Amygdala (tissue), 56 donors: ENCODE measurements at places on chromosomes 11 and 22.
A peak's percentile ranks its signal among the peaks of the same experiment; 100 is the strongest.

DNA sequence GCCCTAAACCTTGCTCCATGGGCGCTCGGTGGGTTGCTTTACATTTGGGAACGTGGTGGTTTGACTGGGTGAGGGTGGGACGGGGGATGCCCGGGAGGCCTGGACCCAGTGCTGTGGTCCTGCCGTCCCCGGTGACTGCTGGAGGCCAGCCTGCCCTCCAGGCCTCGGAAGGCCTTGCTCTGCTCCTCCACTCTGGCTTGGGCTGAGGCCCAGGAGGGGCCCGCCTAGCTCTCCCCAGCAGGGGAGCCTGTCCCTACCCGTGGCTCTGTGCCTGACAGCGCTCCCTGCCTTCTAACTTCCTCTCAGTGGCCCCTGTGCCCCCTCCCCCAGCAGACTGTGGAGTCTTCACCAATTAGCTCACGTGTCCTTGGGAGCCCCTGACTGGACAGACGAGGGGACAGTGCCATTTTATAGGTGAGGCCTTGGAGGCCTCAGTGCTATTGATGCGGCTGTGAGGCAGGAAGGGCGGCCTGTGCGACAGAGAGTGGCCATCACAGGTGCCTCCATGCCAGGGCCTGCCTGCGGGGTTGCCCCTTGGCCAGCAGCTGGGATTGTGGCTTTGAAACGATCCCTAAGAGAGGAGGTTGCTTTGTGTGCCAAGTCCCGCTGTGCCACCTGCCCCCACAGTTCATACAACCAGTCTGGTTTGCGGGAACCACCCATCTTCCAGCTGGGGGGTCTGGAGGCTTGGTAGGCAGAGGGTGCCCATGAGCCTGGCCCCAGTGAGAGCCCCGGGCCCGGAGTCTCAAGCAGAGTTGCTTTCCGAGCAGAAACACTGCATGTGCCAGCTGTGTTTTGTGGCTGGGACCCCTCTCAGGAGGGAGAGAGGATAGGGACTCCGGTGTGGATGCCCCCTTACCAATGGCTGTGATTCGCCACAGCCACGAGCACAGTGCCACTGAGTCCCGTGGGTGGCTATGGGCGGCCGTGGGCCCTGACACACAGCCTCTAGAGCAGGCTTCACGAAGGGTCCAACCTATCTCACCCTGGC lies 17.7 kb downstream of the TPCN2 start:
- DNase-seq: no peak

- peak; percentile 25 for DNase-seq
These were observed 191.0 kb downstream of the NAV2 start for GRCh38 chr11:19903620-19904069.

GRCh38 chr11:94147433-94147845 lies 18.8 kb downstream of the PANX1 start:
- no peak for DNase-seq

DNA sequence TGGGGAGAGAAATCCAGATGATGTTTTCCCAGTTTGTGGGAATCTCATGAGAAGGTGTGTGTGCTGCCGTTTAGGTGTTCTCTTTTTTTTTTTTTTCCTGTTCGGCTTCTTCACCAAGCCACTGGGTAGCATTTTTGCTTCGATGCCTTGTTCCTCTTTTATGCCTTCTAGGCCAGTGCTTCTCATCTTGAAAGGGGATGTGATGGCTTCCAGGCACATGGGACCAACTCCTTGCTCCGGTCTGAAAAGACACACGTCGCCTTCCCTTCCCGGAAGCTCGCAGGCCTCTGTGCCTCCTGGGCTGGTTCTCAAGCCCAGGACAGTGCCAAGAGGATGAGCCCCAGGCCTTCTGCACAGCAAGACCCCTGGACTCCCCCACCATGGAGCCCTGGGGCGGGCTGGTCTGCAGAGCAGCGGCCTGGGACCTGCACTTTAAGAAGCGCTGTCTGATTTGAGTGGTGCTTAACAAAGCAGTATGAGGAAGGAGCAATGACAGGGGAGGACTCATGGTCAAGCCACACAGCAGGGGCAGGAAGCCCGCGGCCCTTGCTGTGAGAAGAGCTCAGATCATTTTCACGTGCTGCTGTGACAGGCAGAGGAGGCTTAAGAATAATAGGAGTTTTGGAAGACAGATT lies 158.8 kb downstream of the MPPED1 start:
- DNase-seq: no peak

DNA sequence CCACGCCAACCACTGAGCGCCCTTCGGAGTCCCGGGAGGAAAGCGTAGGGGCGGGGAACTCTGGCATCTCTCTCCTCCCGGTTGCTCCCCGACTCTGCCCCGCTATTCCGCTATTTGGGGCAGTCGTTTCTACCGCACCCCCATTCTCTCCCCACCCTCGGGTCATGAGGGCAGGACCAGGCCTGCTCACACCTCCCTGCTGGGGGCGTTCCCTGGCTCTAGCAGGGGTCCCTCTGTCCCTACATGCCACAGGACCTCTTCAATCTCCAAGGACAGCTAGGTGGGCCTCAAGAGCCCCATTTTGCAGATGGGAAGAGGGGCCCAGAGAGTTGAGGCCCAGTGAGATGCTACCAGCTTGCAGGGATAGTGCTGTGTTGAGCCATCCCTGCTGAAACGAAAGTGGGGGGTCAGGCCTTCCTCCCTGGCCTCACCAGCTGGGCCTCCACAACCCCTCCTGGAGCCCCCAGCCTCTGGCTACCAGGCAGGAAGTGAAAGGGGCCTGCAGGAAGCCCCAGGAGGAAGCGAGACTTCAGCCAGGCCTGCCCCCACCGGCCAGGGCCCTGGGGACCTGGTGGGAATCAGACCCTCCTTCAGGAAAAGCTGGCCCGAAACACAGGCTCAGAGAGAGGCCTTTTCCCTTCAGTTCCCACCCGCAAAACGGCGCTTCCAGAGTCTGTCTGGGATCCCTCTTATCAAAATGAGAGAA lies 5.5 kb upstream of the SHISA8 start:
- peak; percentile 26 for DNase-seq

DNA sequence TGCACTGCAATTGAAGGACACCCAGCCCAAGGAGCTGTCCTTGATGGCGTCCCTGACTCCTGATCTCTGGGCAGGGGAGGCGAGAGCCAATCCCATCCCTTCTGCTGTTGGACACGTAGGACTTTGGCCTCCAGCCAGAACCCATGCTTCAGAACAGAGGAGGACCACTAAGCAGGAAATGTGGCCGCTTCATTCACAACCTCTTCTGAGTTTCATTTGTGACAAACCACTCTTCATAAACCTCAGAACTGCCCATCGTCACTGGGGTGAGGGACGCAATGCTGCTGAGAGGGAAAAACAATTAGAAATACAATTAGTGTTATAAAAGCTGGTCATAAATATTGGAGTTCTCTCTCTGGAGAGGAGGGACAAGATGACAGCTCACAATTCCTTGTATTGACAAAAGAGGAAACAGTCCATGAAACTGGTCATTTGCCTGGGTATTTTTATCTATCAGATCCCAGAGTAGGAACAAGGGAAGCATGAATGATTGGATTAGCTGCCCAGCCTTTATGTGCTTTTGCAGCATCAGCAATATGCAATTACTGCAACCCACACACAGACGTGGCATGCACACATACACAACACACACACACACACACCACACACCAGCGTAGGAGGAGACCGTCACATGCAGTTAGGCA lies 216.5 kb upstream of the CADM1 start:
- peak; percentile 6 for DNase-seq

GRCh38 chr11:125410091-125410490 lies 86.0 kb downstream of the FEZ1 start:
- DNase-seq: no peak

DNA sequence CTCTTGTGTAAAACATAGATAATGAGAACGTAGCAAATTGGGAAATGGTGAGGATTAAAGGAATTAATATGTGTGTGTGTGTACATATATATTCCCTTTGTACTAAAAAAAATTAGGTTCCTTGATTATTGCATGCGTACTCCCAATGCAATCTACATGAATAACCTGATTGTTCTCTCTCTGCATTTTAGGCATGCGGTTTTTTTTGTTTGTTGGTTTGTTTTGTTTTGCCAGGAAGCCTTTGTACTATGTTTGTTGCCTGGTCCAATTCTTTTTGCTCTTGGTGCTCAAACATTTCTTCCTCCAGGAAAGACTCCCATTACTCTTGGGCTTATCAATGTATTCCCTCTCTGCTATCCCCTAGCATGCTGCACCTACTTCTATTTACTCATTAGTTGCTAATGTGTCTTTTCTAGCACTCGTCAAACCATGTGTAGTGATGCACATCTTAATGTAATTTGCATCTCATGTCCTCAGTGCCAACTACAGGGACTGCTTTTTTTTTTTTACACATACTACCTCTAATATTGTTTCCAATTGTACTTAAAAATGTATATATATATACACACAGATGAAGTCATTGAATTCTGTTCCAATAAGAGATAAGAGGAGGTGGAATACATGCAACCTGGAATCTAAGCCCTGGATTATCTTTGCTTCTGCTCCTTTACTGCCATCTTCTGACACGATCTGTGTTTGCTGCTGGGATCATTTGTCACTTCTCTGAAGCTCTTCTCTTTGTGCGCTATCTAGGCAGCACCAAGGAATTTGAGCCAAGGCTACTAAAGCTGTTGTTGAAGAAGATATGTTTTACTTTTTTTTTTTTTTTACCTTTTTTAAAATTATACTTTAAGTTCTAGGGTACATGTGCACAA lies 197.2 kb upstream of the ANO3 start:
- DNase-seq: no peak

- DNase-seq: no peak
These were observed 5.8 kb downstream of the CCDC81 start for GRCh38 chr11:86380295-86381059.

DNA sequence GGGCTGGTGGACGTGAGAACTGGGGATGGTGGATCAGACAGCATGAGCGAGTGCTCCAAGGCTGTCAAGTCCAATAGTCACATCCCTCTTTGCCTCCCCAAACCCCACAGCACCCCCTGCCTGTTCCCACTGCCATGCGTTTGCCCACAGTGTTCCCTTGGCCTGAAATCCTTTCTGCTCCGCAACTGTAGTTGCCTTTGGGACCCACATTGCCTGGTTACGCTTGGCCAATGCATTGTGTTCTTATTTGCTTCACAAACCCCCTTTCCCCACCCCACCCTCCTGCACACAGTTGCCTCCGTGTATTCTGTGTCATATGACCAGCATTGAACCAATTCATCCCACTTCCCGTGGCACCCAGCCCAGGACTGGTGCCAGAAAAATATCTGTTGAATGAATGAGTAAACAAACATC lies 2.1 kb upstream of the KIAA0930 start:
- DNase-seq: no peak

DNA sequence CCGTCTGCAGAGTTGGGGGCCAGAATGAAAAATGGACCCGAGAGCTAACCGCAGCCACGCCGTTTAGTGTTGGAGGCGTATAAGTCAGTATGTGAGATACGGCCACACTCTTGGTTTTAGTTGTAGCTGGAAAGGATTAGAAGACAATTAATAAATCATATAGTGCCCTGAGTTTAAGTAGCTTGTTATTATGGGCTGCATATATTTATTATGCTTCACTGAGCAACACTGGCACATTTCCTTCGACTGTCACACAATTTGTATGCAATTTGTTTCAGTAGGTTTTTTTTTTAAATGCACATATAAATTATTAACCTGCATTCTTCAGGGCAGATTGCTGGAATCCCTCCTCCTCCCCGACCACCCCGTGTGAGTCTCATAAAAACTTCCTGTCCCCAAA lies 56.9 kb downstream of the PKNOX2 start:
- no peak for DNase-seq
